ENCODE measurements at places on chromosomes 3 and 15.

DNA sequence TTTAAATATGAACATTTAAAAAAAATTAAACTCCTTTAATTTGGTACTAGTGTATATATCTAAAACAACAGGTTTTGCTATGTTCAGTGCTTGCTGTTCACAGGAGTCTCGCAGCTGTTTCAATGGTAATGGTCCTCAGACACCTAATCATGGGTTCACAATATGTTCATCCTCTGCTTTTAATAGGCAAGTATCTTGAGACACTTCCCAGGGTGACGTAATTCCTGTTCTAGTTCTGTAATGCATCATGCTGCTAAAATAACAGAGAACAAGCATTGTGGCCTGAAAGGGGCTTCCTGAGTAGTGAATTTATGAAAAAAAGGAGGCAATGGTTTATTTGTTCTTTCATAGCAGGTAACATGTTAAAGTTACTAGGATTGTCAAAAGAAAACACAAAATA is 625.2 kb upstream of the GBE1 start:
- no peak for DNase-seq

DNA sequence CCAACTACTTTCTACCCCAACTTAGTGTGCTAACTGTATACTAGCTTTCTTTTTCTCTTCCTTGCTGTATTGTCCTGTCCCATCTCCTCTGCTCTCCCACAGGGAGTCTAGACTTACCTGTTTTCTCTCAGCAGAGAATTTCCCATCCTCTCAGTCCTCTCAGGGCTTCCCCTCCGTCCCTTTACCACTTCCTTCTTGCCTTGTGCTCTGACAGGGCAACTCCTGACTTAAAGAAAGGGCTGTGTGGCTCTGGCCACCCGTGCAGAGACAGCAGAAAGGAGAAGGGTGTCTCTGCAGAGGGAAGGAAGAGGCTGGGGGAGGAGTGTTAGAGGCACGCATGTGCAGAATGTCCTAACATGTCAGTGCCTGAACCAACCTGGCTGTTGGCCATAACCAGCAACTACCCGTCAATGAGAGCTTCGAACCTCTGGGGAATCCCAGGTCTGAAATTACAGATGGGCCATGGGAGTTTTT is at the start of gene GCSAM:
GCSAM (minus strand) TSS at position 274 of the 474 bp plus-strand sequence; CDS start at position 146, 128 bp downstream.
- peak; percentile 16 for DNase-seq

DNA sequence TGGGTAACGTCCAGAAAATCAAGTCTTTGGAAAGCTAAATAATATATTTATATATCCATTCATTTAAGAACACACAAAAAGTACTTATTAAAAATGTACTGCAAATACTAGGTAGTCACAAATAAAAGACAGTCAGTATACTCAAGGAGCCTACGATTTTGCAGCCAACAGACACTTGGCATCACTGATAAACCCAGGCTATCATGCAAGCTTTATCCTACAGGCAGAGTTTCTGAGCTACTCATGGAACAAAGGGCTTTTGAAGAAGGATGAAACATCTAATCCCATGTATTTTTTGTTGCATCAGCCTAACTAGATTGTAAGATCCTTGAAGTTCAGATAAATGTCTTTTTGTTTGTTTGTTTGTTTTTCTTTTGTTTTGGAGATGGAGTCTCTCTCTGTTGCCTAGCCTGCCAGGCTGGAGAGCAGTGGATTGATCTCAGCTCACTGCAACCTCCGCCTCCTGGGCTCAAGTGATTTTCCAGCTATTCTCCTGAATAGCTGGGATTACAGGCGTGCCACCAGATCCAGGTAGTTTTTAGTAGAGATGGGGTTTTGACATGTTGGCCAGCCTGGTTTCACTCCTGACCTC is 319.4 kb upstream of the MDFIC2 start:
- no peak for DNase-seq

- DNase-seq = no peak
These were observed 9.7 kb downstream of the TTC23 start for GRCh38 chr15:99239545-99240198.

DNA sequence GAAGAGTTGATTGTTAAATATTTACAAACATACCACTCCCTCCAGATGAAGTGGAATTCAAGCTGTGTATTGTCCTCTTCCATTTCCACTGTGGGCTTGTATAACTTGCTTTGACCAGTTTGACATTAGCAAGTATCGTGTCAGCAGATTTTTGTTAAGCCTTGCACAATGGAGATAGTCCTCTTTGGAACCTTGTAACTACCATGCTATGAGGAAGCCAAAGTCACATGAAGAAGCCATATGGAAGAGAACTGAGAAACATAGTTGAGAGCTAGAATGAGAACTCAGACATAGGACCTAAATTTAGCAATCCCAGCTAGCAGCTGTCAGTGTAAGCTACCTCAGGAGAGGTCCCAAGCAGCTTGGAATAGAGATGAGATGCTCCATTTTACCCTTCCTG is 889.2 kb downstream of the PDCD6IP start:
- no peak for DNase-seq

DNA sequence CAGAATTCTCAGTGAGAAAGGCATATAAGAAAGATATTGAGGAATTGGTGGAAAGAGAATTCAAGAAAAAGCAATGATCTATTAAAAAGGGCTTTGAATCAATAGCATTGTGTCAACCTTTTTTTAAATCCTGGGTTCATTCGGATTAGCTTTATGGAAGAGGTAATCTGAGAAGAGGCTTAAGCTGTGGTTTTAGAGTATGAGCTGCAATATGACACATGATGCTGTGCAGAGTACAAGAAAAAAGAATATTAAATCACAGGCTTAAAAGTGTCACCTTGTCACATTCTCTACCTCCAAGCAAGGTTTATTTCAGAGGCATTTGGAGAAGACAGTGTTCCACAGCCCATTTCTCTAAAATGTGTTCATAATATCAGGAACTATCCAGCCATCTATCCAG is 128.9 kb downstream of the RTP4 start:
- no peak for DNase-seq

DNA sequence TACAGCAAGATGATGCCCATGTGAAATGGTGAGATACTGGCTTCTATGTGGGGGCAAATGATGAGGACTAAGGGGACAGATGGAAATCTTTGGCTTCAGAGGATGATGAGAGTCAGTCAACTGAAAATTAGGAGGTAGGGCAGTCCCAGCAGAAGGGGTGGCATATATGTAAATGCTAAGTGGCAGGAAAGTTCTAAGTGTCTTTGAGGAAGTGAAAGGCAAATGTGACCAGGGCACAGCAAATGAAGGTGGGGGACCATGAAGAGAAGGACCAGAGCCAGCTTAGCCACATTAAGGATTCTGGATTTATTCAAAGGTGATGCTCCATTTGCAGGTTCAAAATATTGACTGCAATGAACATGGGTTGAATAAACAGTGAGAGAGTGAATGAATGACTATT is 29.2 kb upstream of the LIMD1 start:
- DNase-seq = no peak

- no peak for DNase-seq
These were observed 70.9 kb downstream of the GMPS start for GRCh38 chr3:155941354-155941753.

GRCh38 chr3:154142608-154143007 is 21.4 kb downstream of the ARHGEF26 start:
- DNase-seq = no peak

DNA sequence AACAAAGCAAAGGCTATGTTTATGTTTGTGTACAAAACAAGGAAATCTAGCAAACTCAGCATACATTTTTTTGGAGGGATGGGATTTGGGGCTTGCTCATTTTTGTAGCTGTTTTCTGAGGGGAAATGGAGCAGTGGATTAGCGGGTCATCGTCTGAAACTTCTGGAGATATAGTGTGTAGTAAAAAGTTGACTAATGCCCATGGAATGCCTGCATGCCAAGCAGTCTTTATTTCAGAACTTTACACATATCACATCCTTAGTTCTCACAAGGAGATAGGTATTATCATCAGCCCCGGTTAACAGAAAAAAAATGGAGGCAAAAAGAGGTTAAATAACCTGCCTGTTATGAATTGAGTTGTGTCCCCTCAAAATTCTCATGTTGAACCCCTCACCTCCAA is 47.1 kb downstream of the ATP13A4 start:
- no peak for DNase-seq

DNA sequence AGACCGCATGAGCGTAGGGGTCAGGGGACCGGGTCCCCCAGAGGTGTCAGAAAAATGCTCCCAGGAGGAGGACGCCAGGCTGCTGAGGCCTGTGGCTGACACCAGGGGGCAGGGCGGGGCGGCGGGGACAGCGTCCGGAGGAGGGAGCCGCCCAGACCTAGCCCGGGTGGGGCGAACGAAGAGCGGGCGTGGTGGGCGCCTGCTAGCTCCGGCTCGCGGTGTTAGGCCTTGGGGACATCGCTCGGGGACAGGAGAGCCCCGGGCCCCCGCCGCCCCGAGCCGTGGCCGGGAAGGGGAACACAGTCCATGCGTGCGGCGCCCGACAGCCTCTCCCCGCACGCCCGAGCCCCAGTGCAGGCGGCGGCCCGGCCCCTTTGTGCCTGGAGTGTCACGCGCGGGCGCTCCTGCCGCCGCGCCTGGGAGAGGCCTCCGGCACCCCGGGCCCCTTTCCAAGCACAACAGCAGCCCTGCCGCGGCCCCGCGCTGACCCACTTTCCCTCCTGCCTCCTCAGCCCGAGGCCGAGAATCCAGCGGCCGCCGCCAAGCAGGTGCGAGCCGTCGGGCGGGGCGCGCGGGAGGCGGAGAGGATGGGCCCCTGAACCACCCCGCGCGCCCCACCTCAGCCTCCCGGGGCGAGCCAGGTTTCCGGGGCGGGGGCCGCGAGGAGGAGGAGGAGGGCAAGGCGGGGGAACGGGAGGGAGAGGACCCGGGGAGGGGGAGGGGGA is 111.0 kb upstream of the KLF13 start:
- DNase-seq = peak; percentile 69

GRCh38 chr3:113035387-113035982 is 44.7 kb downstream of the GTPBP8 start:
- no peak for DNase-seq

GRCh38 chr3:162704238-162704637 is 1207.6 kb downstream of the OTOL1 start:
- no peak for DNase-seq

GRCh38 chr3:152713989-152714388 is 120.9 kb upstream of the P2RY1 start:
- DNase-seq = no peak

DNA sequence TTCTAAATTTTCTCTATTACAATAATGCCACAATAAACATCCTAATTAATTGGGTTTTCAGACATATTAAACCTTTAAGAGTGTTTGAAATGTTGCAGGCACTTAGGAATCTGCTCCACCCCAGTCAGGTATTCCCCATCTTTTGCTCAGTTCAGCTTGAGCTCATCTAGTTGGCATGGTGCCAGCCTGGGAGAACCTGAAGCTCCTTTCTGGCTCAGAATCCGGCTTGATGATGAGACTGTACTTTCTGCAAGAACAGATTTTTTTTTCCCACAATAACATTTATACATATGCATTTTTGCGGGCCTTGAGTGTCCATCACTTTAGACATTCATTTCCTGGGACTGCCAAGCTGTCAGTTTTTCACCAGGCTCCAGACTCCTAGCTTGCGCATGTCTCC is 7.7 kb upstream of the OXSR1 start:
- no peak for DNase-seq

GRCh38 chr15:69131362-69132220 is 28.8 kb upstream of the GLCE start:
- no peak for DNase-seq

- no peak for DNase-seq
These were observed 155.4 kb upstream of the CCDC54 start for GRCh38 chr3:107221856-107222255.

DNA sequence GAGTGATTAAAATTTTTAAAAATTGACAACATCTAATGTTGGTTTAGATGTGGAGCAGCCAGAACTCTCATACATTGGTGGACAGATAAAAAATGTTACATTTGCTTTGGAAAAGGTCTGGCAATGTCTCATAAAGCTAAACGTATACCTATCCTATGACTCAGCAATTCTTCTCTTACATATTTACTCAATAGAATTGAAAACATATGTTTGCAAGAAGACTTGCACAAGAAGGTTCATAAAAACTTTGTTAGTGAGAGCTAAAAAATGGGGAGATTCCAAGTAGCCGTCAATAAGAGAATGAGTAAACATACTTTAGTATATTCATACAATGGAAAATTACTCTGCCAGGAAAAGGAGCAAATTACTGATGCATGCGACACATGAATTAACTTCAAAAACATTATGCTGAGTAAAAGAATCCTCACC is 30.0 kb downstream of the MASP1 start:
- no peak for DNase-seq

DNA sequence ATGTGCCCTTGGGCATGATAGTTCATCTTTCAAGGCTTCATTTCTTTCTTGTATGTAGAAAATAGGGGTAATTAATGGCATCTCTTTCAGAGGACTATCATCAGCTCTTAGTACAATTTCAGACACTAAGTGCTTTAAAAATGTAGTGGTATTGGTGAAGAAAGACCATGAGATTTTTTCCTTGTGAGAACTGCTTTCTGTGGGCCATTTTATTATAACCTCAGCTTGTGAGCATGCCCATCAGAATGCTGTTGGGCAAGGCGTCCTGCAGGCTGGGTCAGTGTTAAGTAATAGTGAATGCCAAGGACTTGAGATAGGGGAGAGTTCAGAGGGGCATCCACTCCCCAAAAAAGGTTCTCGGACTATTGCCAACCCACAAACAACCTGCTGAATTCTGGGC is 187.9 kb downstream of the GHSR start:
- DNase-seq = no peak

DNA sequence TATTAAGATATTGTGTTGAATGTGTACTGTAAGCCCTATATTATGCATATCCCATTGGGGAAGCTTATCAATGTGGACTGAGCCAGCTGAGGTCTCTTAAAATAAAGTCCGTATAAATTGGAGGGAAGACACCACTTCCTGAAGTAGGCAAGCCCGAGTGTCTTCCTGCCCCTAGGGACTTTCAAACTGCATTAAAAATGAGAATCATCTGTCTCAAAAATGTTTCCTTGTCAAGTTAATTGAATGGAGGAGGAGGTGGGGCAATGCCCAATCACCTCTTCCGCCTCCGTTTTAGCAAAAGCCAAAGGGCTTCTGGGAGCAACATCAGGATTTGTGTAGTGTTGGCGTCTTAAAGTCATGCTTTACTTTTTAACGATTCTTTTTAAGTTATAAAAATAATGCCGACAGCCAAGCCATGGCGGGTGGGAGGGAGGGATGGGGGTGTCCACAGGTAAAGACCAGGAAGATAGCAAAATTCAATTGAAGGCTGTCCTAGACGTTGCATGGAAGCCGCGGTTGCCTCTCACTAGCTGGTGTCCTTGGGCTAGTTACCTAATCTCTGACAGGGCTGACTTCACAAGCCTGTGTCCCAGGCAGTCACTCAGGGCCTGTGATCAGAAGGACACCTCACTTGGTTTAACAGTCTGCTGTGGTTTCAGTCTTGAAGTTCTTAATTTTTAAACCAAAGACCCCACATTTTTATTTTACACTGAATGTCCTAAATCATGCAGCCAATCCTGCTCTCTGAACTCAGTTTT is 524.9 kb upstream of the PROK2 start:
- DNase-seq = no peak

- no peak for DNase-seq
These were observed 26.5 kb downstream of the CFAP161 start for GRCh38 chr15:81160312-81161159.

DNA sequence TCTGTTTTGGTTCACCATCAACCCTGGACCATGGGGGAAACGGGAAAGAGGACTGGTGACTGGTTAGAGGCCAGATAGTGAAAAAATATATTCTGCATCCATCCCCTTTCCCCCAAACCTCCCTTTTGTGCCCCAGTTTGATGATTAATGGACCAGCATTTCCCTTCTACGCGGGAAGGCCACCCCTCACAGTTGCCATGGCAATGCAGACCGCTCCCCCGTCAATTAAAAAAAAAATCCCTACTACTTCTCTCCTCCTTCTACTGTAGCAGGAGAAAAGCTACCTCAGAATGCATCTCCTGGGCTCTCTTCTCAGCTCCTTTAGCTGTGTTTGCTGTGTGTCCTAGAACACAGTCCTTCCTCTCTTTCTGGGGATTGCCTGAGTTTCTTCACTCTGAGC is 4.0 kb downstream of the BAHD1 start:
- DNase-seq = no peak

All from stimulated activated CD8-positive, alpha-beta memory T cell treated with anti-CD3 and anti-CD28 coated beads, Interleukin-12 subunit alpha, Interleukin-12 subunit beta, amount 100 ng/mL, for 4 hours (primary cell).